Fibroblast of upper back skin (primary cell): ENCODE measurements at places on chromosomes 13 and 19.

- no peak for DNase-seq
Measured at GRCh38 chr13:98470920-98471319, 106.0 kb downstream of the STK24 start.

GRCh38 chr13:80297094-80297493, 43.8 kb downstream of the SPRY2 start:
- no peak for DNase-seq

DNA sequence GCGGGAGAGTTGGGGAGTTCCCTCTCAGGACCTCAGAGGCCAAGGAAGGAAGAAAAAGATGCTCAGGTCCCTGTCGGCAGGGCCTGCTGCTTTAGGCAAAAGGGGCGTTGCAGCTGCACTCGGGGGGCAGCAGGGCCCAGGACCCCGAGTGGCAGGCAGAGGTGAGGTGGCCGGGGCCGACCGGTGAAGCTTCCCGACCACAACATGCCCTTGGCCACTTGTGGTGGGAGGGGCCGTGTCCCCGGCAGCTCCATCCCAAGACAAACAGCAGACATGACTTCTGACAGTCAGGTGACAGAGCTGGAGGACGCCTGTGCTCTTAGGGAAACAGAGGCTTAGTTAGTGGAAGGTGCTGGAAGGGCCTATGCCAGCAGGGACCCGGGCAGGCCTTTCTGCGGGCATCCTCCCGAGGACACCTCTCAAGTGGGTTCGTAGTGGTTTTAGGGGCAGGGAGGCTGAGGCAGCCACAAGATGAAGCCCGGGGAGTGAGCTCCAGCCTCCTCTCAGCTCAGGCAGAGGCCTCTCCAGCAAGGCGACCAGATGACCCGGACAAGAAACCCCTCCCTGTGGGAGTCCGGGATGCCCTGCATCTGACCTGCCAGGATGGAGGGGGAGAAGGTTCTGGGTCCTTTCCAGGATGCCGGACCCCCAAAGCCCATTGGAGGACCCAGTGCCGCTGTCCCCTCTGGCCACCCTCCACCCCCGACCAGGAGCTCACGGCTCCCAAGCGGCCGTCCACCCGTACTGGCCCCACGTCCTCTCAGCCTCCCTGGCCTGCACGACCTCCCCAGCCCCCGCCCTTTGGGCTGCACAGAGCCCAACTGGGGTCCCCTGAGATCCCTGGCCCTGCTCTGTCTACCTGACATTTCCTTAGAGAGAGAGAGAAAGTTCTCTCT, 24.2 kb downstream of the BTBD2 start:
- DNase-seq, result no peak

DNA sequence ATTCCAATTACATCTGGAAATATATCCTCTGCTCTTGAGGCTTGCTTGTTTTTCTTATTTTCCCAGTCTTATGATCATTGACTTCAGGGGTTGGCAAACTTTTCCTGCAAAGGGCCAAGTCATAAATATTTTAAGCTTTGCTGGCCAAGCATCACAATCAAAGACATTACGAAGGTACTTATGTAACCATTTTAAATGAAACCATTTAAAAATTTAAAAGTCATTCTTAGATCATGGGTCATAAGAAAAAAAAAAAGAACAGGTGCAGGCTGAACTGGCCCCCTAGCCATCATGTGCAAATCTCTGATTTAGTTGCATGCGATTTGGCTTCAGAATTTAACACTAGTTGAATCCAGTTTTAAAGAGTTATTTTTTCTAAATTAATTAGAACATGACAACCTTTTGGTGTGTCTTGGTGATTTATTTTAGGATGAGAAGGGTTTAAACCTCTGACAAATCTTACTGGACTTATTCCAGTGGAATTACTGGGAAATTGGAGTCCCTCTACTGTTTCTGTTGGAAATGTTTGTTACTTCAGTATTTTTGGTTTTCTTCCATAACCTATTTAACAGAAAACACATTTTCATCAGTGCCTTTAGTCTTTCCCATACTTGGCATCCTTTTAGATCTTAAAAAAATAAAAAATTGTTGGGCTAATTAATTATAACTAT, 148.1 kb downstream of the NHLRC3 start:
- DNase-seq, result no peak

- DNase-seq, result no peak
Measured at GRCh38 chr13:29664591-29664990, 69.1 kb upstream of the SLC7A1 start.

- peak; percentile 57 for DNase-seq
Measured at GRCh38 chr19:45767881-45768654, 984 bp downstream of the SIX5 start.

- peak; percentile 84 for DNase-seq
Measured at GRCh38 chr19:52453324-52454094, at the start of gene ZNF578. ZNF578 (plus strand) TSS chr19:52453553; CDS start chr19:52501846, 48,293 bp downstream.

- no peak for DNase-seq
Measured at GRCh38 chr13:78609464-78610205, 6.3 kb upstream of the POU4F1 start.

DNA sequence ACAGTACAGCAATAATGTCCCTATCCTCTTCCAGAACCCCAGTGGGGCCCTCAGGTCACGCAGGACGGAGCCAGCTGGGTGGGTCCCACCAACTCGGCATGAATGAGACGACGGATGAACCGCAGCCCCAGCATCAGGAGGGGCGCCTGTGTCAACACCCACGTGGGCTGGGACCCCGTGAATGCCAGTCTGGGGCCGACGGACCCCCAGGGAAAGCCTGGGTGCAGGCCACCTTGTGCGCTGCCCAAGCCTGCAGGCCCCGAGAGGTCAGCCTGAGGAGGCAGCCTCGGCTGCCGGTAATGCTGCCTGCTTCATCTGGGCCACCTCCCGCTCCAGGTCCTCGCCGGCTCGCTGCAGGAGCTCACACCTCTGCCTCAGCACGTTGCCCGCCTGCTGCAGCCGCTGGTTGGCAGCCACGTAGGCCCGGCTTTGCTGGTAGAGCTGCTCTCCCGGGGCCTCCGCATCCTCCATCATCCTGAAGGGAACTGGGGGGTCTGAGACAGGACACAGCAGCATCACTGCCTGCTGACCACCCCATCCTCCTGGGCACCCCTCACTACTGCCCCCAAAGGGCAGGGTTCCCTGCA, 4.2 kb downstream of the C19orf25 start:
- DNase-seq, result no peak

- DNase-seq, result no peak
Measured at GRCh38 chr13:97986835-97987234, 33.4 kb downstream of the IPO5 start.

DNA sequence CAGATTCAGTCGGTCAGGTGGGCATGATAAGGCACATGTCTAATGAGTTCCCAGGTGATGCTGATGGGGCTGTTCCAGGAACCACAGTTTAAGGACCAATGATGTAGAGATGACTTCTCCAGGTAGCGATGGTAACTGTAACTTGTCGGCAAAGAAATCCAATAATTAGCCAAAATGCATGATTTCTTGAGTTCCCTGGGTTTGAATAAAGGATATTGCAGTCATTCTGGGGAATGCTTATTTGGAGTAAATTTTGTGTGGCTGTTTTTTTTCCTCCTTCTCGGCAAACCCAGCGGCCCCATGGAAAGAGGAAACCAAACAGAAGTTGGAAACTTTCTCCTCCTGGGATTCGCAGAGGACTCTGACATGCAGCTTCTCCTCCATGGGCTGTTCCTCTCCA, at the start of gene OR7C2:
Gene OR7C2 (plus strand): TSS at position 301 of the 400 bp plus-strand sequence. CDS start 0 bp downstream, at position 301.
- no peak for DNase-seq

- no peak for DNase-seq
Measured at GRCh38 chr19:13064092-13064489, 38.6 kb downstream of the LYL1 start.

GRCh38 chr13:32989290-32989667, 26.9 kb upstream of the KL start:
- no peak for DNase-seq

DNA sequence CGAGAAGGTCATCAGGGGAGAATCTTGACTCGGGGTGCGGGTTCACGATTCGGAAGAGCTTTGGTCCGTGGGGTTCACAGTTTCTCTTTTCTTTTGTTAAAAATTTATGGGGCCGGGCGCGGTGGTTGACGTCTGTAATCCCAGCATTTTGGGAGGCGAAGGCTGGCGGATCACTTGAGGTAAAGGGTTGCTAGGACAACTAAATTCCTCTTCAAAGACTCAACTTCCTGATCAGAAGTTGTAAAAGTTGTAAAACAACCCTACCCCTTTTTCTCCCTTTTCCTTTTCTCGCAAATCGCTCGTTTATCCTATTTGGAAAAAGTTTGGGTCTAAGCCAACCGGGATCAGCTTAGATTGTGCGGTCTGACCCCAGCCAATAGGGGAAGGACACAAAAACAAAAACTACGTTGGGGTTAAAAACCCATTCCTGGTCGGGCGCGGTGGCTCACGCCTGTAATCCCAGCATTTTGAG, 673 bp downstream of the ZNF486 start:
- DNase-seq, result peak; percentile 40

DNA sequence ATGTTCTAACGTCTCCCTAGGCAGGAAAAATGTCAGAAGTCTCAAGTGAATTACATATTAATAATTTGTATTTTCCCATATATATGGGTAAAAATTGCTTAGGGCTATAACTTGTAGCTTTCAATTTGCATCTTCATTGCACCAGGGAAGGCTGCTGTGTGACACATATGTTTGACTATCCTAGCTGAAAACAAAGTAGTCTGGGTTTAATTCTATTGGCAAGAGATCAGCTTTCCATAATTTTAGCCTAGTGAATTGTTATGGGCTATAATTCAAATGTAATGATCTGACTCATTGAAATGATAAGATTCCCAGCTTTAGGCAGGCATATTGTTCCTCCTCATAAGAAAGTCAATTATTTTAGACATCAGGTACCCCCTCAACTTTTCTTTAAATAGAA, 553.1 kb downstream of the DCT start:
- DNase-seq, result peak; percentile 70

GRCh38 chr19:39372047-39372802, 18.7 kb downstream of the PAF1 start:
- DNase-seq, result peak; percentile 98

GRCh38 chr13:61648547-61648946, 232.9 kb upstream of the PCDH20 start:
- no peak for DNase-seq

DNA sequence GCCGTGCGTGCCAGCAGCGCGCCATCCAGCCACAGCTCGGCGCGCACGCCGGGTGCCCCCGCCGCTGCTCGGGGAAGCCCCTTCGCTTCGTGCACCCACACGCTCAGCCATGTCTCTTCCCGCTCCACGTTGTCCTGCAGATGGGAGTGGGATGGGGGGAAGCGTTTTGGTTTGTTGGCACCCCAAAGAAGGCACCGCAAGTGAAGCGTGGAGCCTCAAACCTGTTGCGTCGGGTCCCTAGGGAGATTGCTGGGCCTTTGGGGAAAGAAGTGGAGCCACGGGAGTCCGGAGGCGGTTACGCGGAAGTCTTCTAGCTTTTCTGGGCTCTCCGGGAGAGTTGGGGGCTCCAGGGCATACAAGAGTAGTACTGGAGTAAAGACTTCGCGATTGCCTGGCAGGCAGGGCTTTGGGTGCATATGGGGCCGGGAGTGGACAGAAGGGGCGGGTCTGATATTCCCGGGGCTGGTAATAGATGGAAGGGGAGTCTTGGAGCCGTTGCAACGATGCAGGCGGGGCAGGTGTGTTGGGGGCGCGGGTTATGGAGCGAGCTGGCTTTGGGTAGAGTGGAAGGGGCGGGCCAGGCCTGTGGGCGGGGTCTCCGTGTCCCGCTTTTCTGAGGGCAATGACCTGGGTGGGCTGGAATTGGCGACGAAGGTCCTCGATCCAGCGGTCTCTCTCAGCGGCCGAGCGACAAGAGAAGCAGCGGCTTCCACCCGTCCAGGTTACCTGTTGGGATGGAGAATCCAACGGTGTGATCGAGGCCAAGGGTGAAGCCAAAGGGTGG, 6.5 kb downstream of the RASAL3 start:
- DNase-seq, result no peak

DNA sequence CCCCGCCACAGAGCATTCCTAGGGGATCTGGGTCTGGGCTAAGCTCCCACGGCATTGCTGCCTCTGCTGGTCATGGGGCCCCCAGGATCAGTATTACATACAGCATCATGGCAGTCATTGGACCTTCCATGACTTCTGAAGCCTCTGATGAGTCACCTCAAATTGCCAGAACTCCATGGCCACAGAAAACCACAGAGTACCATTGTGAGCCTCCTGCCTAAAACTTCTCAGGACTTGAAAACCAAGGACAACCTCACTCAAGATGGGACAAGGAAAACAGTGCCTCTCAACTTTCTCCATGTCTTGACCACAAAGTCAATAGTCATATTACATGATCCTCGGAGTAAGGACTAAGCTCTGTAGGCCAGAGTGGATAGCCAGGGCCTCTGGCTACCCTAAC, 306.0 kb downstream of the GPC5 start:
- DNase-seq, result no peak

GRCh38 chr19:737591-738093, 13.3 kb upstream of the MISP start:
- peak; percentile 30 for DNase-seq

DNA sequence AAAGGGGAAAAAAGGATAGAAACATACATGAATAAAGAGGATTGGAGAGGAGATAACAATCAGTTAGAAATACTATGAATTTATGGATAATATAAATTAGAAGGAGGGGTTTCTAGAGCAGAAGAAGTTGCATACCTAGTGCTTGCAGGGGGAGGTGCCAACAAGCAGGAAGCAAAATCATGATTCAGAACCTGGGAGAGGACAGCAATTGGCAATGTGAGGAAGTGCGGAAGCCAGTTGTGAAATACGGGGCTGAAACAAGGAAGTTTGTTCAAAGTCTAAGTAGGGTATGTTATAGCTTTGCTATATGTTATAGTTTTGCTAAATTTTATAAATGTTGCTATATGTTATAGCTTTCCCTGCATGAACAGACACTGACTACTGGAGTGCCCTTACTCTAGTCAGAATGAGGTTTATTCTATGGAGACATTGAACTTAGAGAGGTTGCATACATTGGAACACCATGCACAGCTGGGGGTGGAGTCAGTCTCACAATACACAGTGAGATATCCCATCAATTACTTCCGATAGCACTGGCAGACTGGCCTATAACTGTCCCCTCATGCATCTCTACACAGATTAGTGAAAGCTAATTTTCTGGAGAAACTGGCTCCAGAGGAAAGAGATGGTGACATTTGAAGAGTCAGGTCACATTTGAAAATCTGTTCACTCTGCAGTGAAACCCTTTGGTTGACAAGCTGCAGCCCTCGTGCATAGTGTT, 92.1 kb downstream of the GPC6 start:
- peak; percentile 25 for DNase-seq

DNA sequence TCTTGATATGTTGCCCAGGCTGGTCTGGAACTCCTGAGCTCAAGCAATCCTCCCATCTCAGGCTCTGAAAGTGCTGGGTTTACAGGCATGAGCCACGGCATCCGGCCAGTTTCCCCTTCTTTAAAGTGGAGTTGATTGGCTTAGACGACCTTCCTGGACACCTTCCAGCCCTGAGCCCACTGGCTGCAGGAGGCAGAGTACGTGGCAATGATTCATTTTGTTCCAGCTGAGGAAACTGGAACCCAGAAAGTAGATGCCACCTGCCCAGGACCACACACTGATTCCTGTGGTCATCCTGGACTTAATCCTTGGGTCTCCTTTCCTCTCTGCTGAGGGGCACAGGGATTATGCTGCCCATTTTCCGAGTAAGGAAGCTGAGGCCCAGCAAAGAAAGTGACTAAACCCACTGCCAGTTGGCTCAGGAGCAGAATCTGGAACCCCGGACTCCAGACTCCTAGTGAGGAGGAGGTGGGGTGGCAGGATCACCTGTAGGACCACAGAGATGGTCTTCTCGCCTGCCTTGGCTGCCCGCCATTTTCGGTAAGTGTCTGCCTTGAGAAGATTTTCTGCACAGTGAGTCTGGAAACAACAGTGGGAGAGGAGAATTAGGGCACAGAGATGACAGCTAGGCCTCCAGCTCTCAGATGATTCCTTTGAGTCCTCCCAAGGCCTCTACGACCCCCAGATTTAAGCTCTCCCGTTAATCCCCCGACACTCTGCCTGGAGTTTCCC, 737 bp downstream of the XRCC1 start:
- DNase-seq, result no peak

- peak; percentile 5 for DNase-seq
Measured at GRCh38 chr19:58356766-58357480, 3.6 kb upstream of the A1BG start.
